RPMI7951 (cell line): ENCODE measurements at places on chromosomes 12 and 14. TPM values are rescaled to one million over a fixed set of nuclear protein-coding genes. Genes with fewer than 3 reads are reported as not detected.

- peak; percentile 63 for DNase-seq
These were observed 64.8 kb upstream of the BDKRB2 start for GRCh38 chr14:96139879-96140278.

AKAP6 gene
- total RNA-seq = 1.6 and 3.0 TPM in 2 replicates

- DNase-seq = no peak
These were observed 66.7 kb downstream of the AACS start for GRCh38 chr12:125131958-125132357.

- no peak for DNase-seq
These were observed 925.1 kb upstream of the ATXN7L3B start for GRCh38 chr12:73612551-73612950.

DNA sequence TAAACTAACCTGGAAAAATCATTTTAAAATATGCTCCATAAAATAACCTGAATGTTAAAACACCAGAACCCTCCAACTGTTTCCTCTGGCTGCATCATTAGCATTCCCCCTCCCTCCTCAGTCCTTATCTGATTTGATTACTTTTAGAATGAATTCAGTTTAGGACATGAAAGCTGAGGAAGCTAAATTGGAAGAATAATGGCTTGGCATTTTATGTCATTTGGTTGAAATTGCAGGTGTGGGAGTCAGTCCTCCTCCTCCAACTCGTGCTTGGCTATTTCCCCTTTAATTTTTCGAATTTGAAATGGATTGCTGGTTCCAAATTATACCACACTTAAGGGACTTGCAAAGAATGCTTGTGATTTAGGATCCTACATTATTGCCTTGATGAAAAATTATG is 473.0 kb upstream of the STXBP6 start:
- DNase-seq = no peak

DNA sequence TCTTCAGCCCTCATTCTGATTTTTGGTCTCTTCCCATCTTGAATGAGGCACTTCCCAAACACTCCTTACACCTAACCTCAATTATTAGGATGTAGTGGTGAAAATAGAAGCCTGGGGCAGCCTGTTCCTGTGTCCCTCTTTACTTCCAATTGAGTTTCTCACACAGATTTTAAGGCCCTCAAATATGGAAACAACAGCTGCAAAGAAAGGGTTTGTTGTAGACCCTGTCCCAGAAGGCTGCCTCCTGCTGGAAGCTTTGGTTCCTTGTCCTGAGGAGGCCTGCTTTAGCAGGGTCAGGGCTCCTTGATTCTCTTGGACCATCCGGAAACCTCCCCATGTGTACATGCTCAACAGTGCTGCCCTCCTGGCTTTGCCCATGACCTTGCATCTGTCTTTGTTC is 101.3 kb downstream of the TGFB3 start:
- DNase-seq = no peak

DNA sequence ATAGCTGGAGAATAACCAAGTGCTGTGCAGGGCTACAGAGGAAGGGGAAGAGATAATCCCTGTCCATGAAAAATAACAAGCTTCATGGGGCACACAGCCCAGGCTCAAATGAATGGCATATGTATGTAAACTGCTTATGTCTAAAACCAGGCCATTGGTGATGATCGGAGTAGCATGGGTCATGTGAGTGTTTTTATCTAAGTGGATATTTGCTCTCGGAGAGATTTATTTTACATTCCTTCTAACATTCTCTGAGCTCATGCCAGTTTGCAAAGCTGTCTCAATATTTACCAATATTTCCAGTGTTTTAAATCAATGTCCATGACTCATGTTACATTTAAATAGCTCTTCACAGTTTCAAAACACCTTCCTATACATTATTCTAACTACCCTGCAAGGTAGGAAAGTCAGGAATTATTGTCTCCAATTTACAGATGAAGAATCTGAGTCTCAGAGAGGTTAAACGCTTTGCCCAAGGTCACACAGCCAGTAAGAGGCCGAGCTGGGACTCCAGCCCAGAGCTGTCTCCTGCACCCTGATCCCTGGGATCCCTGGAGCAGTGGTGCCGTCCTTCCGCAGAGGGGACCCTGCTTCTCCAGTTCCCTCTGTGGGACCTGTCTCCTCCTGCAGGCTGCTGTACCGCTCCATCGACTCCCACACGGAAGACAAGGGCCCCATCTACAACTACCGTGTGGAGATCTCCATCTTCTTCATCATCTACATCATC is 186.7 kb upstream of the FKBP4 start:
- no peak for DNase-seq

GRCh38 chr14:95428557-95428956 is 87.9 kb downstream of the SYNE3 start:
- no peak for DNase-seq

DNA sequence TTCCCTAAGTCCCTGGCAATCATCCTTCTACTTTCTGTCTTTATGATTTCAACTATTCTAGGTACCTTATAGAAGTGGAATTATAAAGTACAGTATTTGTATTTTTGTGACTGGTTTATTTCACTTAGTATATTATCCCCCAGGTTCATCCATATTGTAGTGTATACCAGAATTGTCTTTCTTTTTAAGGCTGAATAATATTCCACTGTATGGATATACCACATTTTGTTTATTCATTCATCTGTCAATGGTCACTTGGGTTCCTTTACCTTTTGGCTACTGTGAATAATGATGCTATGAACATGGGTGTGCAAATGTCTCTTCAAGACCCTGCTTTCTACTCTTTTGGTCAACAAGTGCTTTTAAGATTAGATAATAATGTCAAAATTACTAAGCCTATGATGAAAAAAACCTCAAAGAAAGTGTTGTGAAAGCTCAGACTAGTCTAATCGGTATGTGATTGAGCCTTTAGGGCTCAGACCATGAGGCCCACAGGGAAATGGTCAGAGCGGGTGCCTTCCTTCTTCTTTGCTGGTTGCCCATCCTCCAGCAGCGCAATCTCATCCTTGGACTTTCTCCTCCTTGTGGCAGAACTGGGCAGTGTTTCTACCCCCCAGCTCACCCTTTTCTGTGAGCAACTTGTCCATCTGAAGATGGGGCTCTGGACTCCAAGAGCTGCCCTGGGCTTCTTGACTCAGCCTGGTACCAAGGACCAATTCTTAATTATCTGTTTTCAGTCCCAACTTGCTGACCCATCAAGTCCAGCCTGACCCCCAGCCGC is 105.4 kb downstream of the TTC8 start:
- peak; percentile 4 for DNase-seq

- no peak for DNase-seq
These were observed 155.5 kb upstream of the NTF3 start for GRCh38 chr12:5276327-5276880.

DNA sequence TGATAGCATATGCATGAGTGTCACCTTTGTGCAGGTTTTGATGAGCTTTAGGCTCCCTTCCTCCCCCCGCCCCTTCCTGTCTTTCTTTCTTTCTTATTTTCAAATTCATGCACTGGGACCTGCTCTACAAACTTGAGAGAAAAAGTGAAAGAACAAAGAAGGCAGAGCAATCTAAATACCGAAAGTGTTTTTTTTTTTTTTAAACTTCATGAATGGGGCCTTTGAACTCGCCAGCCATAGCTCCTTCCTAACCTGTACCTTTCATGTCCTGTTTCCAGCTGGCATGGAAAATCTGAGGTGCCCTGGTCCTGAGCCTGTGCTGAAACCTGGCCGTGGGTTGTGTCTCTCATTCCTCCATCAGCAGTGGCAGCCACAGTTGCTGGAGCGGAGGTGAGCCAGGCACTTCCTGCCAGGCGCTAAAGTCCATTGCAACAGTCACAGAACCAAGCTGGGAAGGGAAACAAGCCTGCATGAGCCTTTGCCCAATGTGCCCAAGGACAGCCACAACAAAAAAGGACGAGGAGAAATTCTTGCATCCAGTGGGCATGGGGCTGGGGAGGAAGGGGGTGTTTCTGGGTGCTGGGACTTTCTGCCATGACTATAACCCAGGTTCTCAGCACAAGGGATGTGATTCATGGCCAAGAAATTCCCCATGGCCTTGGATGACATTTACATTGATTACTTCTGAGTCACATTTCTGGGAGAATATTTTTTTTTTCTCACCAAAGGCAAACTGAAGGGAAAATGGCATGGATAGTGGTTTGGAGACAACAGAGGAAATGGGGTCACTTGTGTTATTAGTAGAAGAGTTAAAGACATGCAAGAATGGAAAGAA is 102.7 kb downstream of the TMEM30B start:
- DNase-seq = peak; percentile 96

DNA sequence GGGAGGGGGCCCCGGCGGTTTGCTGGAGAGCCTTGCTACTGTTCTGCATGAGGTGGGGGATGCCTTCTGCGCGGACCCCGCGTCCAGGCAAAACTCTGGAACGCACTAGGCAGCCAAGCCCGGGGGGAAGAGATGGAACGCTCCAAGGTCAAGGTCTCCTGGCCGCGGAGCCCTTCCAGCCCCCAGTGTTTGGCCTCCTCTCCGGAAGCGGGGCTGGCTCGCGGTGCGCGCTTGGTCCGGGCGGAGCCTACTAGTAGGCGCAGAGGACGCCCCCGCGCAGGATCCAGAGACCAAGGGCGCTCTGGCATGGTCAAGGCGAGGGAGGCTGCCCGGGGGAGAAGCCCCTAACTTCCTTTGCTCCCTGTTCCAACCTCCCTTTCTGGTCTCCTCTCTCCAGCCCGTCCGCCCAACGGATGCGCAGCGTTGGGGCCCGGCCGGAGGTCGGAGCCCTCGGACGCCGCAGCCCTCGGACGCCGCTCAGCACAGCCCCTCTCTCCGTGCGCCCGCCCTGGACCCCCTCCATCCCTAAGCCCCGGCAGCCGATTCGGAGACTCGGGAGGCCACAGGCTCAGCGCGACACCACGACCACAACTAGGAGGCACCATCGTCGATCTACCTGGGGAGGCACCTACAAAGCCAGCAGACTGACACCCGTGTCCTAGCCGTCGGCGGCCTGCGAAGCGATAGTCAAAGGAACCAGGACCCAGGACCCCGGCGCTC is 669 bp upstream of the KCNK13 start:
- DNase-seq = no peak

GRCh38 chr14:100128688-100129087 is 30.8 kb downstream of the DEGS2 start:
- no peak for DNase-seq

- DNase-seq = no peak
These were observed 29.7 kb downstream of the BDKRB1 start for GRCh38 chr14:96285667-96286066.

TAS2R31 gene
- 1.1 and 1.2 TPM in 2 replicates for total RNA-seq

GRCh38 chr12:104371043-104371870 is 67.7 kb downstream of the EID3 start:
- DNase-seq = peak; percentile 84

DNA sequence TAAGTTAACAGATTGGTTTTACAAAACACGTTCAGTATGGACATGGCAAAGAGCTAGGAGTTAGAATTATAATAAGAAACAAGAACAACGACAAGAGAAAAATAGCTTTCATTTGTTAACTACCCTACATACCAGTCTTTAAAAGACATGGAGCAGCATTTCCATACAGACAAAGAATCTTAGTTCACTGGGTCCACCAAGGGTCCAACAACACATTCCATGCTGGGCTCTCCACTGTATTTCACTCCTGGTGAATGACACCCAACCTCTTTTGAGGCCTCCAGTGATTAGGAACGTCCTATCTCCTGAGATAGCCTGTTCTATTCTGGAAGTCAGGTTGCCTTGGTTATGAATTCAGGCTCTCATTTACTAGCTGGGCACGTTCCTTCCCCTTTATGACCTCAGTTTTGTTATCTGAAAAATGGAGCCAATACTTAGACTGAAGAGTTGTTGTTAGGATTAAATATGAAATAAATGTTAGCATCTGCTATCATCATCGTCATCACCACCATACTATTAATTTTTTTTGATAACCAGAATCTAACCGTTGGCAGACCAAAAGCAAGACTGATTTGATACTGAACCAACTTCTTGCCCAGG is 37.7 kb downstream of the C12orf75 start:
- no peak for DNase-seq

- no peak for DNase-seq
These were observed 1.3 kb downstream of the TRHDE start for GRCh38 chr12:72273499-72273837.

DNA sequence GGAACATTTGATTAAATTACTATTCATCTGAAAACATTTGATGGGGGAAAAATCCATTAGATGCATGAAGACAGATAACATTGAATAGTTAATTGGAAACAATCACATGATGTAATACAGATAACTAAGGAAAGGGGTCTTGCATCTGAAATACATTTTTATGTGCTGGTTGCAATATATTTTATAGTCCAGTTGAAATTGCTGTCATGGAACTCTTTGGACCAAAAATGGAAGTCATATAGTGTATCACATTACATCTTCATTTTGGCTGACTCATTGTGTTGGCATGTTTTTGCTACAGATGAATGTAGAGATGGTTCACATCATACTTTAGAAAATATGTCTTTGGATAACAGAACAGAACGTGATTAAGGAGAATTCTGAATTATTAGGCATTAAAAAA is 43.0 kb upstream of the GNPNAT1 start:
- peak; percentile 73 for DNase-seq

DNA sequence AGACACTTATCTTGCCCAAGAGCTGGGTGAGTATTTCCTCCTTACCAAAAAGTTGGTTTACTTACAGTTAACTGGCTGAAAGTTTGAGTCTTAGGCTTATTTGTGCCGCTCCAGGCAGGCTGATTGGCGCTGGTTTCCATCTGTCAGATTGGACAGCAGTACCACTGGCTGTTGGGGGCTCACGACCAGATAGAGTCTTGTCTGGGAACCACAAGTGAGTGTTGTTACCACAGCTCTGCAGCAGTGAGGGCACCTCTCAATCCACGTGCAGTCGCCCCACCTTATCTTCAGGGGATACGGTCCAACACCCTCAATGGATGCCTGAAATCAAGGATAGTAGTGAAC is 58.9 kb downstream of the DDX51 start:
- DNase-seq = no peak

DNA sequence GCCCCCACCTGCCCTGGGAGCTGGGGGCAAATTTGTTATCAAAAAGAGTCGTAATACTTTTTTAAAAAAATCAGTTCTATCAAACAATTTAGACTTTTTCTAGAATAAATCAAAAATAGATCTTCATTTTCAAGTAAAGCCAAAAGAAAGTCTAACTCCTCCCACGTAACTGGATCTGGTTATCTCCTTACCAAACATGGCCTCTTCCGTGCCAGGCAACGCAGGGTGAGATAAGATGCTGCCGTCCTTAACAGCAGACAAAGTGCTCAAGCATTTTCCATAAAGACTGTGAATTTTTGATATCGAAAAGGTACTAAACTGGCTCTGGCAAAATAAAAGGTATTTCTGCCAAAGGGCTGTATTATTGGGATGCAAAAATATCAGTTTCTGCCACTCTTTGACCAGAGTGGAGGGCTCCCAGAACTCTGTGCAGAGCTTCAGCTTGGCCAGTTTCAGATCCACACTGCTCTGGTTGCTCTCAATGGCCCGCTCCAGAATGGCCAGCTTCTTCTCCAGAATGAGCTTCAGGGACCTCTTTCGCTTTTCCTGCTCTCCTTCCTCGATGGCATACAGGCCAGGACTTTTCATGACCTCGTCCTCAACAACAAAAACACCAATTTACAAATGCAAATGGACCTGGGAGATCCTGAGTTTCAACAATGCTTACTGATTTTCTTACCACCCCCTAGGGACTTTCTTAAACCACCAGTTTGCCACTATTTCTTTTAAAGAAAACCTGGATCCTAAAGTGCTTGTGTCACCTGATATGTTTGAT is 29.0 kb downstream of the NRDE2 start:
- no peak for DNase-seq

- DNase-seq = no peak
These were observed 93.5 kb downstream of the RTN1 start for GRCh38 chr14:59777006-59777579.
